ENCODE measurements at places on chromosomes 1 and 21.

GRCh38 chr1:189463166-189463565, 1014.5 kb downstream of the BRINP3 start:
- no peak for DNase-seq

- no peak for DNase-seq
Observed at GRCh38 chr1:118788463-118788862, 199.7 kb downstream of the TBX15 start.

GRCh38 chr1:15696956-15697521, 12.9 kb downstream of the PLEKHM2 start:
- peak; percentile 38 for DNase-seq

DNA sequence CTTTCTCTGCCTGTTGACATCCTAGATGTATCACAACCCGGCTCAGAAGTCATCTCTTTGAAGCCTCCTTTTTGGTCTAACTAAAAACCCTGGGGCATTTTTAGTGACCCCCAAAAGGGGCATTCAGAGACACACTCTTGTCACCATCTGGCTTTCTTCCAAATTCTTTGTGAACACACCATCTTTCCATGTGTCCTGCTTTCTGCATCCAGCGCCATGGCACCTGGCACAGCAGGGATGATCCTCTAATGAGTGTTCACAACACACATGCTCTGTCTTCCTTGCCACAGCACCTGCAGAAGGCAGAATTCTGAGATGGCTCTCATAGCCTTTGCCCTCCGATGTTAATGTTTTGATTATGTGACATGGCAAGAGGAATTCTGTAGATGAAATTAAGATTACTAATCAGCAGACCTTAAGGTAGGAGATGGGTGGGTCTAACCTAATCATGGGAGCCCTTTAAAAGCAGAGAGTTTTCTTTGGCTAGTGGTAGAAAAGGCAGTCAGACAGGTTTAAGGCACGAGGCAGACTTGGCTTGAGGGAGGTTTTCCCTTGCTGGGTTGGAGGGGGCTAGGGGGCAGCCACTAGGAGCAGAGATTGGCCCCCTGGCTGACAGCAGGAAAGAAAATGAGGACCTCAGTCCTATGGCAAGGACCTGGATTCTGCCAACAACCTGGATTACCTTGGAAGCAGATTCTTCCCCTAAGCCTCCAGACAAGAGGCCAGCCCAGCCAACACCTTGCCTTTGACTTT, 4.9 kb upstream of the TMEM61 start:
- no peak for DNase-seq

DNA sequence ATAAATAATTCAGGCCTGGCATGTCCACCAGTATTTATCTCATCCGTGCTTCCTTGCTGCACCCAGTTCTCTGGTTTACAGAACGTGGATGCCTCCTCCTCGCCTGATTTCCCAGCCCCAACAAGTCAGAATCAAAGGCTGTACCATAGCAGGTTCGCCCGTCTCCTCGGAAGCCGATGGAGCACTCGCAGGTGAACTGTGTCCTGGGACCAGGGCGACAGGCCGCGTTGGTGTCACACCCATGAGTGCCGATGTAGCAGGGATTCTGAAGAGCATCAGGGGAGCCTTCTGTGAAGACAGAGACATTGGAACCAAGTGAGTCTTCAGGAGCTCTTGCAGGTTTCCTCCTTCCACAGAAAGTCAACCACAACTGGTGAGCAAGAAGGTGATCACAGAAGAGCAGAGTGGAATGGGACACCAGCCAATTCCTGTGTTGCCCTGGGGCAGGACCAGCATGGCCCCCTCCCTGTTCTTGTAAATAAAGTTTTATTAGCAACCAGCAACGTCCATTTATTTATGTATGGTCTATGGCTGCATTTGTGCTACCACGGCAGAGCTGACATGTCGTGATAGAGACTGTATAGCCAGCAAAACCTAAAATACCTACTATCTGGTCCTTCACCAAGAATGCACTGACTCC, 40.8 kb downstream of the NID1 start:
- DNase-seq = no peak

GRCh38 chr1:87362063-87362833, 33.6 kb downstream of the LMO4 start:
- DNase-seq = no peak

- no peak for DNase-seq
Observed at GRCh38 chr1:24105368-24106160, 6.4 kb downstream of the MYOM3 start.

Data from activated naive CD4-positive, alpha-beta T cell treated with anti-CD3 and anti-CD28 coated beads, Interleukin-2, amount 50 U/mL, for 16 hours (primary cell).